ENCODE measurements at places on chromosomes 2 and 18.

- no peak for DNase-seq
Measured at GRCh38 chr18:31154181-31154580, 8.5 kb downstream of the DSC1 start.

DNA sequence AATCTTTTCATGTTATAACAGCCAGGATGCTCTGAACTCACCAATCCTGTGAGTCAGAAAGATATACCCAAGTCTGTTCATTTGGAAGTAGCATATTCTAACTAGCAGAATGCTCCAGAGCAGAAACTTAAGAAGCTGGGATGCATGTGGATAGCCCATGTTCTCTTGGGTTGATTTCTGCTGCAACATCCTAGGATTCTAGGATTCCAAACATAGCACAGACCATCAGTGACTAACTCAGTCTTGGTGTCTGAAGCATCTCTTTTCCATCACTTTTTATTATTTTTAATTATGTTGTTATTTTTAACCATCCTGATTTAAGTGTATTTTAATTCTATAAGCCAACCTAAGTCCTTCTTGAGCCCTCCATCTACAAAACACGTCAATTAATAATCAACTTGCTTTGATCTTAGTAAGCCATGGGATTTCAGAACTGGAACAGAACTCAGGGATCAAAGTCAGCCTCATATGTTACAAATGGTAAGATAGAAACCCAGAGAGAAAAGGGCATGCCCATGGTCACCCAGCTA is 85.4 kb downstream of the OSR1 start:
- DNase-seq = no peak

GRCh38 chr2:183068561-183068960 is 10.0 kb upstream of the DUSP19 start:
- DNase-seq = no peak

GRCh38 chr2:222892321-222892720 is 31.5 kb downstream of the ACSL3 start:
- DNase-seq = no peak

DNA sequence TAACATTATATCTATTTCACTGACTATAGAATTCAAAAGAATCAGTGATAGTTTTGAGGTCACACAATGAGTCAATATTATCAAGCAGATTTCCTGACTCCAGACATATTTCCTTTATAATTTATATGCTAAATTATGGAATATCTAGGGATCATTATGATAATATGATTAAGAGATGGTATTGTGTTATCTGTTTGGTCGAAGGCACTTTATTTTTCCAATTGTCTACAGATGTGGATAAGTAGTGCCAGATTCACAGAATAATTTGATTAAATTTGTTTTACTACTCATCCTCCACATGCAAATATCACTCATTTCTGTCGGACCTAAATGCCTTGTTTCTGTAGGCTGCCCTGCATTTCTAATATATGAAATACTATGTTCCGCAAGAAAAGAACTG is 4.4 kb downstream of the ZNF804A start:
- DNase-seq = no peak

GRCh38 chr2:122960759-122961641 is 1064.1 kb upstream of the CNTNAP5 start:
- DNase-seq = no peak

DNA sequence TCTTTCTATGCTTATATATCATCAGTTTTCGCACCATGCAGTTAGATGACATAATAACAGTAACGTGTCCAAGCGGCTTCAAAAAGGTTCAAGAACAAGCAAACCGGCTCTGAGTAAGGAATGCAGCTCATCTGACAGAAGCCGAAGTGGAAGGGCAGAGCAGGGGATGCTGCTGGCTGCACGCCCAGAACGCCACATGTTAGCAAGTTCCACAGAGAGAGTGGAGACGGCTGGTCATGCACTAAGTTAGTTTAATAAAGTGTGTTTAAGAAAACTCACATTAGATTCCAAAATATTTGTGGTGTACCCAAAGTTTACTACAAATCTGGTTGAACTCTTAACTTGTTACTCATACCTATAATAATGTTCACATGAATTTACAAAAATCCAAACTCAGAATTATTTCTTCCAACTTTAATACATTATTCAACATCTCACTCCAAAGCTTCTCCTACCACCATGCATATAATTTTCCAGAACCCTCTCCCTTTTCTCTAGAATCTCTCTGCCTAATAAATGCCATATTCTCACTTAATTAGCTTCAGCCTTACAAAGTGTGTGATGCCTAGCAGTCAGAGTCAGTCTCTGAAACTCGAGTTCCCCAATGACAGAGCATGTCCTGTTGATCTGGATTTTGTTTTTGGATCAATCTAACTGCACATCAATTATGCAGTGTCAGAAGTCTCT is 170.0 kb downstream of the DNAH7 start:
- no peak for DNase-seq

DNA sequence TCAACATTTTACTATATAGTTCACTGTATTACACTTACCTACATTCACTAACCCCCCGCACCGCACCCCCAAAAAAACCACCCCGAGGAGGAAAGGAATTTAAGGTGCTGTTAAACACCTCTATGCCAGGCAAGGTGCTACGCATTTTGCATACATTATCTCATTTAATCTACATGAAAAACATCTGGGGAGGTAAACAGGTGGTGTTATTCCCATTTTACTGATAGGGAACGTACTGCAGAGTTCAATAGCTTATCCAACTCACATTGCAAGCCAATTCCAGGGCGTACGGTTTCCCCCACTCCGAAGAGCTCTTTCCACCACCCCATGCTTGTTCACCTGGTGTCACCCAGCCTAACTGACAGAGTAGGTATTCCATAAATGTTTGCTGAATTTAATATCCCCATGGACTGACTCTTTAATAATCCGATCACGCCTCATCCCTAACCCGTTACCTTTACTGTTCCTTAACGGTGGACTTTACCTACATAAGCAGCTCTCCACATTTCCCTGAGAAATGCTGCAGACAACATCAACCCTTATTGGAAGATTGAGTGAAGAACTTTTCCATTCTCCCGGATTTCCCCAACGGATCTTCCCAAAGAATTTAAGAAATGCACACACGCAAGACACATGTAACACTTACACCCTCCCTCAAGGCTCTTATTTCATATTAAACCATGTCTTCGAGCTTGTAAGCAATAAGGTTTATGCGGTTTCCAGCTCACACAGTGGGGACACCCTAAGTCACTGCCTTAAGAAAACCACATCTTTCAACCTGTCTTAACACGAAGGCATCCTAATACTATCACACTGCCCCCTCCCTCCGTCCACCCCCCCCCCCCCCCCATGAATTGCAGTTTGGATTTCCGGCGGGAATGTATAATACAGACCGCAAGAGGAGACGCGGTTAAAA is 1.2 kb downstream of the RAPH1 start:
- DNase-seq = no peak

- no peak for DNase-seq
Measured at GRCh38 chr2:72235497-72236415, 88.1 kb upstream of the CYP26B1 start.

DNA sequence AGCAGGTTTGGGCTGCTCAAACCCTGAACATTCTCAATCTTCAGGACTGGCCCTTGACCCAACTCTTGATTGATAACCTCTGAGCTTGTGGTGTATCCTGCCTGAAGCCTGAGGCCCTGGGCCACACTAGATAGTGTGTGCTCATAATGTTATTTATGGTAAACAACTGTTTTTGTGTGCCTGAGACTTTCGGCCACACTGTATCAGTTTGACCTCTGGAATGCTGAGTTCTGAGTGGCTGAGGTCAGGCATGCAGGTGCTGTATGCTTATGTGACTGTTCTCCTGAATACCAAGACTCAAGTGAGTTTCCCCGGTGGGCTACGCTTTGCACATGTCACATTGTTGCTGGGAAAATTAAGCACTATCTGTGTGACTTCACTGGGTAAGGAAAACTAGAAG is 82.2 kb upstream of the RMP24 start:
- no peak for DNase-seq

DNA sequence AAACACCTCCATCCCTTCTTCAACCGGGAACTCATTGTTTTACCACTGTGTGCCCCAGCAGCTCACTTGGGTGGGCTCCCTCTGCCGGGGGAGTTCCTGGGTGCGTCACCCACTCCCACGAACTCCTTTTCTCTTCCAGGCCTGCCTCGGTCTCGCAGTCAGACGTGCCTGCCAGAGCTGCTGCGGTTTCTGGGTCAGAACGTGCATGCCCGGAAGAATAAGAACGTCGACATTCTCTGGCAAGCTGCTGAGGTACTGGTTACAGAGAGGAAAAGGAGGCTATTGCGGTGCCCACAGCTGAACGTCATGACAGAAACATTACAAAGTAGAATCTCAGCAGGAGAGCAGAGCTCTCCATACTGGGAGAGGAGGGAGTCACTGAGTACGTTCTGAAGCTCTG is 35.6 kb downstream of the COA5 start:
- no peak for DNase-seq

DNA sequence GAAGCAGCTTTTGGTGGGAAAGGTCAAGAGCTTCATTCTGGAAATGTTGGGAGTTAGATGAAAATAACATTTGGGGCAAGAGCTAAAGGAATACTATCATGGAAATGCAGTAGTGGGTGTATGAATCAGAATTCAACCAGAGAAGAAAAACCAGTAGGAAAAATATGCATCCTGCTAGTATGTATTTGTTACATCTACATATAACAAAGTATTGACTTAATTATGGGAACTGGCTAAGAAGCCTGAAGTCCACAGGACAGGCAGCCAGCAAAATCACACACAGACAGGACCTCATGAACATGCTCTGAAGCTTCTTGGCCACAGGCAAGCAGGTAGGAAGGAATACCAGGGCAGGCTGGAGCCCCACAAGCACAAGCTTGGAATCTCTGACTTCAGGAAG is 185.8 kb downstream of the FBXO15 start:
- DNase-seq = no peak

DNA sequence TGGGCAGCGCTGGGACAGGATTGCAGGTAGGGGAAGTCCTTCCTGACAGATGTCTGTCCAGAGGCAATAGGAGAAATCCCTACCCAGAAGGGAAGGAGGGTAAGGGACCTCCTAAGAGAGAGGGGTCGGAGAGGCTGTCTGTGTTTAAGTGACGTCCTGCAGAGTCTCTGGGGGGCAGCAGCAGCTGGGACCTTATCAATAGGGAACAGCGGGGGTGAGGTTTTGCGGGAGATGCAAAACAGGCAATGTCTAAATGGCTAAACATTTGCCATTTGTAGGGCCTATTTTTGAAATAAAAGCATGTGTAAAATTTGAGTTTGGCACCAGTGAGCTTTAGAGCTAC is 108.7 kb upstream of the HS6ST1 start:
- no peak for DNase-seq

- peak; percentile 98 for DNase-seq
Measured at GRCh38 chr2:55050100-55050994, at the start of gene RTN4. Gene RTN4 (minus strand): TSS chr2:55050451. CDS start chr2:55050300, 151 bp downstream.

- no peak for DNase-seq
Measured at GRCh38 chr18:61815885-61816470, 76.8 kb downstream of the RNF152 start.

- DNase-seq = no peak
Measured at GRCh38 chr18:48162956-48163737, 232.7 kb upstream of the SMAD2 start.

- DNase-seq = no peak
Measured at GRCh38 chr2:96870626-96871255, 861 bp upstream of the SEMA4C start.

GRCh38 chr2:50575232-50575631 is 456.7 kb downstream of the NRXN1 start:
- DNase-seq = no peak

- no peak for DNase-seq
Measured at GRCh38 chr2:176002688-176003210, 682 bp upstream of the LNPK start.

- DNase-seq = no peak
Measured at GRCh38 chr18:72866901-72867745, 664 bp downstream of the NETO1 start.

DNA sequence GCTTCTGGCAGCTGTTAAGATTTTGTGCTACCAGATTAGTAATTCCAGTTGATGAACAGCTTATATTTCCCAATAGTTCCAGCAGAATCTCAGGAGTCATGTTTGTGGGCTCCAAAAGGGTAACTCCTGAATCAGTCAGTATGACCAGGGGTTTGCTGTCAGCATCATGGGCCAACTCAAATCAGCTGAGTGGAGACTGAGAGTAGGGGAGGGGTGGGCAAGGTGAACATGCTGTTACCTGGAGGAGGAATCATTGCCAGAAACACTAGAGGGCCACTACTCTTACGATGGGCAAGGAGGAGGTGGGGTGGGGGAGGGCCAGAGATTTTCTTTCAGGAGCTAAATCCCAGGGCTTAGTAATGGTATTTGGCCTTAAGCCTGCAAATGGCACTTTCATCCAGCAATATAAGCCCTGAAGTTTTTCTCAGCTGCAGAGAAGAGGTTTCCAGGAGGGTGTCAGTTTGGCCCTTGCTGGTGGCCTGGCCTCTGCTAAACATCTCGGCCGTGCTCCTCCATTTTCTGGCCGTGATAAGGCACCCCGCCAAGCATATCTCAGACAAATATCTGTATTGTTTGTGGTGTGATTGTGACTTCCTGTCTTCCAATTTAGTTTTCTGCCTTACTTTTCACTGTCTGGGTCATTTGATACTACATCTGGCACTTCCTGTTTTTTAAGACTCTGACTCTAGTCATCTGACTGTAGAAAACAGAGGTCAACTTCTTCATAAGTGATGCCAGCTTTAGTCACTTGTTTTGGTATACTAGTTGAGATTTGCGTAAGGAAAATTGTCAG is 120.5 kb upstream of the CXCR4 start:
- DNase-seq = peak; percentile 46

DNA sequence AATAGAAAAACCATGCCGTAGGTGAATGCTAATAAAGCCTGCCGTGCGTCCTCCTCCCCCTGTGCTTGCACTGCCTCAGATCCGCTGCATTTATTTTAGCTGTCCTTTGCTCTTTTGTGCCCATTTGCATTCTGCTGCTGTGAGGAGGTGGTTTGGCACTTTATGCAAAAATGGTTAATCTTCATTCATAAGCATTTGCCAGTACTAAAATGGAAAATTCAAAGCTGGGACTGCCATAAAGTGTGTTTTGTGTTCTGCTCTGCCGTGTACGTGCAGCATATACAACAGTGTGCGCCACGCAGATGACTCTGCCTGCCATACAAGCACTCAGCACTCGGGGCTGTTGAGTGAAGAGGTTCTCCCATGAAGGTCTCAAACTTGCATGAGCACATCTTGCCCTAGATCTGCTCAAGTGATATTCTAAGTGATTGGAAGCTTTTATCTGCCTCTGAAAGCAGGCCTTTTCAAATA is 73.6 kb downstream of the SPATS2L start:
- no peak for DNase-seq

GRCh38 chr18:77530732-77531131 is 281.1 kb downstream of the GALR1 start:
- DNase-seq = no peak

Measured in CMK (cell line).